Stimulated activated CD8-positive, alpha-beta memory T cell treated with anti-CD3 and anti-CD28 coated beads, Interleukin-7, amount 100 ng/mL, for 1 hour (primary cell): ENCODE measurements at places on chromosomes 5 and 9.

DNA sequence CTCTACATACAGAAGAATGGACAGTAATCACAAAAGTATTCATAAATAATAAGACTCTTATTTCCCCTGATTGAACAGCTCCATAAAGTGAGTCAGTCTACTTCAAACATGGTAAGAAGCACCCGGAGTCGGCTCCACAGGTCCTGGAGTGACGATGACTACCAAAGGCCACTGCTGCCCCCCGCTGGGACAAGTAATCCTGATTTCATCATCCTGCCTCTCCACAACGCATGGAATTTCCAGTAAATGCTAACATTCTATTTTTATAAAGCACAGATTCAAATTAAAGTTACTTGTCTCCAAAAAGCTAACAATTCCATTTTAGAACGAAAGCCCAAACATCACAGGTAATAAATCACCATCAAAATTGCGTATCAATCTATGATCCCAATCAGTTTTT is 16.2 kb downstream of the ATPSCKMT start:
- no peak for DNase-seq

DNA sequence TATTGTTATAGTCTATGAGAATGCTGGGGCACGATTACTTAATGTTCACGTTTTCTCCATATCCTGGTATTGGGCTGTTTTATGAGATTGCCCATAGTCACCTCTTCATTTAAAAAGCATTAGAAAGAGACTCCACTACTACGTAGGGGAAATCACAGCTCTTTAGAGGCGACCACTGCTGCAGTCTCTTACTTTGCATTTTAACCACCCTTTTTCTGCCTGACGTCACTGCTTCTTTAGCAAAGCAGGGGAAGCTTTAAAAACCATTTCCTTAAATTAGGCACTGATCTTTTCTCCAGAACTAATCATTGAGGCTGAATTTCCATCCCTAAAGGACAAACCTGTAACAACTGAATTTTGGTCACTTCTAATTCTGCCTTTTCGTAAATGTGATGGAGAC is 38.9 kb downstream of the ZNF608 start:
- no peak for DNase-seq

- DNase-seq = no peak
Measured at GRCh38 chr9:86807367-86807976, 139.8 kb downstream of the GAS1 start.

- no peak for DNase-seq
Measured at GRCh38 chr5:74556631-74557595, 83.6 kb downstream of the ENC1 start.

- no peak for DNase-seq
Measured at GRCh38 chr9:5670079-5670478, 41.2 kb downstream of the RIC1 start.

GRCh38 chr5:130002183-130002582 is 97.9 kb downstream of the CHSY3 start:
- DNase-seq = no peak

DNA sequence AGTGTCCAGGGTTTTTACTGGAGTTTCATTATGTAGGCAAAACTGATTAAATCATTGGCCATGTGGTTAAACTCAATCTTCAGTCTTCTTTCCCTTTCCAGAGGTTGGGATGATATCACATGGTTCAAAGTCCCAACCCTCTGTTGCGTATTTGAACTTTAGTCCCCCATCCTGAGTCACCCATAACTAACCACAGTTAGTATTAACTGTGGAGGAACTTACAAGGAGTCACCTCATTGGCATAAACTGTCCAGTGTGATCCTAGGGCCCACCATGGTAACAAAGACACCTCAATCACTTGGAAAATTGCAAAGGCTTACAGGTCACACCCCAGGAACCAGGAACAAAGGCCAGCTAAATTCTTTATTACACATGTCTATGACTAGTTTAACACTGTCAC is 188.5 kb downstream of the COX7C start:
- DNase-seq = no peak

- no peak for DNase-seq
Measured at GRCh38 chr9:87109231-87109631, 161.9 kb upstream of the GAS1 start.

GRCh38 chr5:179451828-179452196 is 98.5 kb upstream of the RUFY1 start:
- DNase-seq = no peak

DNA sequence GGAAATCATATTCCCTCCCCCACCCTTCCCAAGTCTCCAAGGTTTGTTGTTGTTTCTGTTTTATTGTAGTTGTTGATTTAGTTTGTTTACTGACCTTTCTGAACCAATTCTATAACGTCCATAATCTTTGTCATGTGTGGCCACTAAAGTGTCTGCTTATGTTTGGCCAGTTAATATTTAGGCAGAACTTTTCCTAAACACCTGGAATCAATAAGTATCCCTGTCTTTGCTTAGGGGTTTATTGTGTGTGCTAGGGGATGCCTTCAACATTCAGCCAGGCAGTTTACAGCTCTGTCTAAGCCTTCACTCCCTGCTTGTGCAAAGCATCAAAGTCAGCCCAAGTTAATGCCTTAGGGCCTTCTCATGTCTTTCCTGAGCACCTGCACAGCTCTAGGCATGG is 16.9 kb upstream of the LECT2 start:
- no peak for DNase-seq

- DNase-seq = no peak
Measured at GRCh38 chr5:22593592-22593991, 259.6 kb downstream of the CDH12 start.

DNA sequence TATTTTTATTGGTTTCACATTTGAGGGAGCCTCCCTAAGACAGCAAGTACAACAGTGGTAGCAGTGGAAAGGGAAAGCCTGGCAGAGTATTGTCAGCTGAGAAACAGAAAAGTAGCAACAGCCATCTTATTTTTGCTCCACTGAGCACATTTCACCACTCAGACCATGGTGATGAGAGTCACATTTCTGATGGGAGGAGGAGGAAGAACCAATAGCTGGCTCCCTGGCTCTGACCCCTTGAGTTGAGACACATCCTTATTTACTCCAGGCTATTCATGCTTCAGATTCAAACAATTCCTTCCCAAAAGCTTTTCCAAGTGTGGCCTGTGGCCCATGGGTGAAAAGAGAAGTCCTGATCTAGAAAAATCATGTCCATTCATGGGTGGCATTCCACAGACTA is 236.3 kb downstream of the ARHGAP26 start:
- DNase-seq = no peak

GRCh38 chr9:129363216-129363873 is 185.3 kb upstream of the IER5L start:
- DNase-seq = no peak

GRCh38 chr5:151562019-151562707 is 29.0 kb downstream of the FAT2 start:
- no peak for DNase-seq

- DNase-seq = no peak
Measured at GRCh38 chr5:164650427-164650826, 1145.0 kb downstream of the MAT2B start.

- no peak for DNase-seq
Measured at GRCh38 chr5:9549941-9550340, 4.1 kb upstream of the SEMA5A start.

GRCh38 chr5:172853355-172853975 is 19.4 kb downstream of the ERGIC1 start:
- DNase-seq = no peak

- no peak for DNase-seq
Measured at GRCh38 chr5:160434022-160434531, 12.4 kb downstream of the PTTG1 start.

GRCh38 chr9:133103183-133103986 is 17.7 kb downstream of the RALGDS start:
- no peak for DNase-seq

DNA sequence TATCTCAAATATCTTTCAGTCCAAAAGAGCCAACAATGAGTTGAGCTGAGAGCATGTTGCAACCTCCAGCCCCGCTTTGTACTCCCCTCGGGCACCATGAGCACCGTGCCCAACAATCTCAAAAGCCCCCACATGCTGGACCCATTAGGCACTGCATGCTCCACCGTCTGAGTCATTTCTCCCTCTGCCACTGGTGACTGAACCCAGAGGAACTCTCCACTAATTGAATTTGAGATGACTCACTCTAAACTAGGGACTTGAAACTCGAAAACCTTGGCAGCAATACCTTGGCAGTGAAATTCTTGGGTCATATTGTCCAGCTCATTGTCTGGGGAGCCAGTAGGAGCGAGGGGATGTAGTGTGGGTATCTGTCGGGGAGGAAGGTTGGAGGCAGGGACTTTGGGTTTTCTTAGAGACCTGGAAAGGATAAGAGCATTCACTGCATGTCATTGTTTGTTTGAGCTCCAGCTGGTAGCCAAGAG is 49.9 kb upstream of the SLIT3 start:
- no peak for DNase-seq

DNA sequence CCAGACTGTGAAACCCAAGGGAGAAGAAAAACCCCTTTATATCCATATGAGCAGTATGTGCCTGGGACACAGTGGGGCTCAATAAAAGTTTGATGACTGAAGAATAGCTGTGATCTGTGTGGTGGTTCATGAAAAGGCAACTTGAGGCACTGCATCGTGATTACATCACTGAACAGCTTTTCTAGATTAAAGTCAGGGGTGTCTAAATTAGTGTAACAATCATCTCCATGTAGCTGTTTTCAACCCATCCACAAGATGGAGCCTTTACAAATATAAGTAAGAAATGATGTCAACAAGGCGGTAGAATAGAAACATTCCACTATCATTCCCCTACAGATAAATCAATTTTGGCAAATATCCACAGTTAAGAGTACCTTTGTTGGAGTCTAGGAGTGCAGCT is 55.5 kb downstream of the PRRC1 start:
- DNase-seq = no peak

- DNase-seq = no peak
Measured at GRCh38 chr9:108765265-108765664, 90.5 kb downstream of the ACTL7B start.

DNA sequence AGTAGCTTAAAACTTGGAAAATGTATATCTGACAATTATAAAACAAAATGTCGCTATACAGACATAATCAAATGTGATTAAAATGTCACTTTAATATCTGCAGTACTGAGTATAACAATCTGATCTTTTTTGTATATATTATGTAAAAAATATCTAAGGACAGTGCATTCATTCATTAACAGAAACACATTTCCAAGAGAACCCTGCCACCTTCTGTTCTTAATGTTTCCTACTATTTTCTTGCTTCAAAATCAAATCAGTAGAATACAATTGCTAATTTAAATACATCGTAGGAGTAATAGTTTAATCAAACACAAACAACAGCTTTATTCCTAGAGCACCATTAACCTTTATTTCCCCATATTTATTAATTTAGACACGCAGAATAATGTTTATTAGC is 142.6 kb upstream of the ST8SIA4 start:
- no peak for DNase-seq

DNA sequence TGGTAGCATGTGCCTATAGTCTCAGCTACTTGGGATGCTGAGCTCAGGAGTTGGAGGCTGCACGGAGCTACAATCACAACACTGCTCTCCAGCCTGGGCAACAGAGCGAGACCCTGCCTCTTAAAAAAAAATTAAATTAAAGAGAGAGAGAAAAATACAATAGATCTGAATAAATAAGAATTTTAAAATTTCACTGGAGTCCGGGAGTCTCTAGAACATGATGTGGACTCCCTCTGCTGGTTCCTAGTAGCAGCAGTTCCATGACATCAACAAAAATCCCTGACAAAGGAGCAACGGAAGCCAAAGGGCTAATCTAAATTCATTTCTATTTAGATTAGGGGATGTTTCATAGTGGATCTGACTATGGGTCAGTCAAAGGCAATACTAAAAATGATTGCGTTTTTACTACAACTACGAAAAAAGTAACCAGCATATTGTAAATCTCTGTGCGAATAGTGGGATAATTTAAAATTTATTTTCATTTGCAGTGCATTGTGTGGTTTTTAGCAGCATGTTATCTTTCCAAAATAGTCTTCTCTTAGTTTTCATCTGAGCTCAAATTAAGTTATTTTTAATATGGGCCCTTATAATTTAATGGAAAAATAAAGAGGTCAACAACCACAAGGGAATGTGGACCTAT is 6.7 kb downstream of the INIP start:
- DNase-seq = no peak

- no peak for DNase-seq
Measured at GRCh38 chr5:60568646-60569045, 131.3 kb downstream of the DEPDC1B start.

- DNase-seq = no peak
Measured at GRCh38 chr5:147920420-147921030, 14.2 kb upstream of the C5orf46 start.

DNA sequence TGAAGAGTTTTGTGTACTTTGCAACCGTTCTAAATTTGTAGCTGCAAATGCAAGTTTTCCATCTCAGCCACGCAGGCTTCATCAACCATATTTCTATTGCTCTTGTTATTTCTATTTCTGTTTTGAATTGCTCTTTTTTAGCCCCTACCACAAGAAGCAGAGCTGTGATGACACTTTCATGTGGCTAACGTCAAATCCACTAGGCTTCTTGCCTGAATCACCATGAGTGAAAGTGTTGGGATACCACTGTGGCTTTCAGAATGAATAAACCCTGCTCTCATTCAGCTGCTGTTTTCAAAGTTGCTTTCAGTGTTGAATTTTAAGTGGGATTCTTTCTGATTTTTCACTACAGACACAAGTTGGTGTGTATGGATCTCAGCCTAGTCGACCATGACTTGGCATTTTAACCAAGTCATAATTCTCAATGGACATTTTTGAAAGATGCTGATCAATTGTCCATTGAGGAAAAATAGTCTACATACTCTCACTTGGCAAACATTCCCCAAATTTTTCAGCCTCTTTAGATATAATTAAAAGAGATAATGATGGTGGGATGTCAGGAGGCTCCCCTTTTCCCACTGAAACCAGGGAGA is 41.0 kb upstream of the MTAP start:
- DNase-seq = no peak

GRCh38 chr5:135119481-135119880 is 85.5 kb upstream of the PITX1 start:
- DNase-seq = no peak
